NCI-H1092 (cell line): ENCODE measurements at places on chromosomes 4 and X.
A peak's percentile ranks its signal among the peaks of the same experiment; 100 is the strongest.

GRCh38 chr4:54231768-54232688 is 2.9 kb downstream of the PDGFRA start:
- no peak for DNase-seq

DNA sequence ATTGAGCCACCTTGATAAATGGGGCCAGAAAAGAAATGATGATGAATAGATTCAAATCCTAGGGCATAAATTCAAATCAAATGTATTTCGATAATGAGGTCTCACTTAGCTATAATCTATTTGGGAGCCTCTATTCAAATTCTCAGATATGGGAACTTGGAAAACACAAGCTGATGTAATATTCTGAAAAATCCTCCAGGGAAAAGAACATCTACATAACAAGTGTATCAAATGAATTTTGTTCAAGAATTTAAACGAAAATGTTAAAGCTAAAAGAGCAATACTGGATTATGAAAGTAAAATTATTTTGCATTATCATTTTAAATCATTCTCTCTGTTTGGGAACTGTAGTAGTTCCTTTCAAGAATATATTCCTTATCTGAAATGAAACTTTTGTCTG is 38.9 kb upstream of the RAP1GDS1 start:
- DNase-seq: no peak

DNA sequence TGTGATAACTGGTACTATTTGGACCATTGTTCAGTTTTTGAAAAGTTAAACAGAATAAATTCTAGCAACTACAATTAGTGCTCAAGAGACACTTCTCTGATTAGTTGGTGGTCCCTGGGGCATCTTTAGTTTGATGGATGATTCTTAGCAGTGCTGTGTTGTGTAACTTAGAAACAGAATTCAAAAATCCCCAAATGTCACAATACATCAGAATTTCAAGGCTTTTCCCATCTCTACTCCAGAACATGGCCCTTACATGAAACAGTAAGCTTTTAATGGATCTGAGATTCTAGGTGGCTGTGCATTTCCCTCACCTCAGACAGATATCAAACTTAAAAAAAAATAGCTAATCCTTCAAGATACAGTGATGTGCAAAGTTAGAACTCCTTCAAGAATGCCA is 104.4 kb upstream of the CXCL13 start:
- DNase-seq: no peak

DNA sequence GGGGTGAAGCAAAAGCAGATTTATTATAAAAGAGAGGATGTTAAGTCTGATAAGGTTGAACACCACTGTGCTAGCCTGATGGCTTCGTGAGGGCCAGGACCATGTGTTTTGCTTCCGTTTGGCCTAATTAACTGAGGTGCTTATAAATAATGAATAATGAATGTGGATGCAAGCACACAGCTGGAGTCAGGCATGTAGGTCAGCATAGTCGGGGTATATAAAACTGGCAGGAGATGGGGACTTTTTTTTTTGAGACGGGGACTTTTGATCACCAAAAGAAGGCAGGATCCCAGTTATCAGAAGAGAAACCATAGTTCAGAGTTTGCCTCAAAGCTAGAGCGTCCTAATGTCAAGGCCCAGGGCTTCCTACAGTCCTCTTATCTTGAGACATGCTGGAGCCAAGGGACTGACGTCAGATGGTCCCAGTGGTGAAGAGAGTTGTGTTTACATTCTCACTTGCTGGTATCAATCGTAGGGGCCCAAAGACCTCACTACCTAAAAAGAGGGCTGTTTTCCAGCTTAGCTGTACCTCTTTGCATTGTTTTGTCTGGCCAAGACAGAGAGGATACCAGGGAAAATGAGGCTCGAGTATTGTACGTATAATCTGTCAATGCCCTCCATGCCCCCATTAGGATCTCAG is 50.4 kb downstream of the RTL9 start:
- no peak for DNase-seq

- DNase-seq: no peak
Measured at GRCh38 chr4:32161392-32161791, 1441.2 kb downstream of the PCDH7 start.

- DNase-seq: no peak
Measured at GRCh38 chr4:89140168-89140759, 28.9 kb downstream of the TIGD2 start.

- no peak for DNase-seq
Measured at GRCh38 chr4:3483471-3483921, 20.4 kb downstream of the DOK7 start.

GRCh38 chr4:54185044-54185780 is 43.9 kb upstream of the PDGFRA start:
- no peak for DNase-seq

GRCh38 chrX:9466124-9466495 is 1.3 kb downstream of the TBL1X start:
- DNase-seq: peak; percentile 10

DNA sequence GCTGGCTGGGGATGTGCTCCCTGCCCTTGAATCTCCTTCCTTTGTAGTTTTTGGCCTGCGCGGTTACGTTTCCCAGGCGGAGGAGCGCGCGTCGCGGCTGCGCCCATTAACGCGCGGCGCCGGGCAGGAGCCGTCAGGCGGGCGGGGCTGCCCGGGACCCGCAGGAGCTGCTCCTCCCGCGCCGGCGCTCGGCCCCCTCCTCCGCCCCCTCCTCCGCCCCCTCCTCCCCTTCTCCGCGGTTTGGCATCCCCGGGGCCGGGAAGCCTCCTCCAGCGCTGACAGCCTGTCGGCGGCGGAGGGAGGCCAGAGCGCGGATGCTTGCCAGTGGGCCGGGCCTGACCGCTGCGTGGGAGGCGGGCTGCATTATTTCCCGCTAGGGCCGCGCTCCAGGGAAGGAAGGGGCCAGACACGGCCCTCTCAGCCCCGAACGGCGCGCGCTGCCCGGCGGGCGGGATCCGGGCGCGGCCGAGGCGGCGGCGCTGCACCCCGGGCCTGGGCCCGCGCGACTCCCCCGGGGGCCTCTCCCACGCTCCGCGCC is at the start of gene DCLK2:
TSS of gene DCLK2 (plus strand) at position 405 of the 538 bp plus-strand sequence. CDS start 583 bp downstream, outside the sequence.
- DNase-seq: peak; percentile 52

DNA sequence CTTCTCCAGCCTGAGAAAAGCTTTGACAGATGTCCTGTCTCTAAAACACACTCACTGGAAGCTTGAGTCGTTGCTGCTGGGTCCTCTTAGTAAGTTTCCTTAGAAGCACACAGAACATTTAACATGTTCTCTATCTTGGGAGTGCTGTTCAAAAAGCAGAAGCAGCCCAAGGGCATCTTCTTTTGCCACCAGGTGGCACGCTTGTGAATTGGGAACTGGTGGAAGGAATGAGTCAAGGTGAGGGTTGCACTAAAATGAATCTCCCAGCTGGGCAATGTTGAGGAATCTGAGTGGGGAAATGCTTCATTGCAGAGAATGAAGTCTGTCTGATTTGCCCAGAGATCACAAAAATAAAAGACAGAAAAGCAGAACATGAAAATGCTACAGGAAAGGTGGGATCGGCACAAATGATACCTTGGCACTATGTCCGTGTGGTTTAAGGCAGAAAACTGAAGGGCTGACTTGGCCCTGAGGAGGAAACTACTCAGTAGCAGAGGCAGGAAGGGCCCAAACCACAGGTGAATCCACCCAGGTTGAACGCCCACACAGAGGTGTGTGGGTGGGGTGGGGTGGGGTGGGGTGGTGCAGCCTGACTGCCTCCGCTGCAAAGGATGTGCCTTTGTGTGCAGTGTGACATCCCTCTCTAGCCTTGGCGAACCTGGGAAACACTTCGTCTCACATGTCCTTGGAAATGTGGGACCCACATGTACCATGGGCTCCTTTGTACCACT is 26.0 kb downstream of the KIT start:
- DNase-seq: no peak

DNA sequence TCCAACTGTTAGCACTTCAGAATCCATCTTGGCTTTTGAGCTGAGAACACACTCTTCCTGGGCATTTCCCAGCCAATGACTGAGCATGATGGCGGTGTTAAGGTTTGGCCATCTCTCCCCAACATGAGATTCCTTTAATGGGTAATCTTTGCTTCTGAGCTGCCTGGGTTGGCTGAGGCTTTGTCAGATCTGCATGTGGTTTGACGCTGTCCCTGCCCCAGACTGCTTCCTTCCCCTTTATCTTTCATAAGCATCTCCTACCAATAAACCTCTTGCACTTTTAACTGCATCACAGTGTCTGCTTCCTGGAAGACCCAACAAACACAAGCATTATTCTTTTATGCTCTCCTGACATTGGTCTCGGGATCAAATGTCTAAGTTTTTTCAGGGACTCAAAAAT is 31.5 kb upstream of the DIPK2B start:
- no peak for DNase-seq

- peak; percentile 60 for DNase-seq
Measured at GRCh38 chrX:49915361-49916222, 6.8 kb upstream of the CLCN5 start.

GRCh38 chrX:80513625-80514024 is 93.4 kb downstream of the TENT5D start:
- DNase-seq: no peak

DNA sequence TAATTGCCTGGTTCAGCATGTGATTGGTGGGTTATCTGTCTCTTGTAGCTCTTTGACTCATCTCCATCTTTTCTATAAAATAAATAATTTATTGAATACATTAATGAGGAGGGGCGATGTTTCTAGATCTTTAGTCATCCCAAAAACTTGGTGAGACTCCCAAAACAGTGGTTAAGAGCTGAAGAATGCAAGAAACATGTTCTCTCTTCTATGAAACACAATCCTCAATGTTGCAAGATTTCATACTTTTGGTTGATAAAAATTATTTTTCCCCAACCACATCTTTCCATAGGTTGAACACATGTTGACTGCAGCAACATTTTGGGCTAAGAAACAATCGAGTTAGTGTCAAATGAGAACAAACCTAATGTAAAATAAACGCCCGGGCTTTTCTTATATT is 1.2 kb upstream of the TMEM47 start:
- DNase-seq: no peak

DNA sequence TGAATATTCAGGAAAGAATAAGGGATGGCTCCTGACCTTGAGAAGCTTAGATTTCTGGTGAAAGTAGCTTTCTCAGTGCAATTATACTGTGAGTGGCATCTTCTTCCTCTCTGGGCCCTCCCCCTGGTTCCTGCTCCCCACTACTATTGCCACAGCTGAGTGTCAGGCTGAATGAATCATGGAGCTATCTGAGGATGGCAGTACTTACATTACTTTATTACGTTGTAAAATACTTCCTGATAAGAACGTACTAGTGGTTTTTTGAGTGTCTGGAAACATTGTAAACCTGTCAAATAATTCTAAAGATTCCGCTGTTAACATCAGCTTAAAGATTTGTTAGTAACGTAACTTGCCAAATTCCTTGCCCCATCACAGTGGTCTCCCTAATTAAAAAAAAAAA is 36.2 kb downstream of the ARHGAP10 start:
- DNase-seq: no peak

GRCh38 chr4:68076194-68076593 is 53.5 kb downstream of the TMPRSS11F start:
- DNase-seq: no peak

DNA sequence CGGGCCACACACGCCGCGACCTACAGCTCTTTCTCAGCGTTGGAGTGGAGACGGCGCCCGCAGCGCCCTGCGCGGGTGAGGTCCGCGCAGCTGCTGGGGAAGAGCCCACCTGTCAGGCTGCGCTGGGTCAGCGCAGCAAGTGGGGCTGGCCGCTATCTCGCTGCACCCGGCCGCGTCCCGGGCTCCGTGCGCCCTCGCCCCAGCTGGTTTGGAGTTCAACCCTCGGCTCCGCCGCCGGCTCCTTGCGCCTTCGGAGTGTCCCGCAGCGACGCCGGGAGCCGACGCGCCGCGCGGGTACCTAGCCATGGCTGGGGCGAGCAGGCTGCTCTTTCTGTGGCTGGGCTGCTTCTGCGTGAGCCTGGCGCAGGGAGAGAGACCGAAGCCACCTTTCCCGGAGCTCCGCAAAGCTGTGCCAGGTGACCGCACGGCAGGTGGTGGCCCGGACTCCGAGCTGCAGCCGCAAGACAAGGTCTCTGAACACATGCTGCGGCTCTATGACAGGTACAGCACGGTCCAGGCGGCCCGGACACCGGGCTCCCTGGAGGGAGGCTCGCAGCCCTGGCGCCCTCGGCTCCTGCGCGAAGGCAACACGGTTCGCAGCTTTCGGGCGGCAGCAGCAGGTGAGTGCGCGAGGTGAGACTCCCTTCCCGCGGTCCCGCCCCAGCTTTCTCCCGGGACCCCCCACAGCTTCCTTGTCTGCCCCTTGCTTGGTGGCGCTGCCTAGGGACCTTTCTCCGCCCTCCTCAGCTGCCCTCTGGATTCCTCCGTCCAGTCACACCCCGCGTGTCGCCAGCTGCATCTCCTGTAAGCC is 678 bp downstream of the BMP3 start:
- no peak for DNase-seq

DNA sequence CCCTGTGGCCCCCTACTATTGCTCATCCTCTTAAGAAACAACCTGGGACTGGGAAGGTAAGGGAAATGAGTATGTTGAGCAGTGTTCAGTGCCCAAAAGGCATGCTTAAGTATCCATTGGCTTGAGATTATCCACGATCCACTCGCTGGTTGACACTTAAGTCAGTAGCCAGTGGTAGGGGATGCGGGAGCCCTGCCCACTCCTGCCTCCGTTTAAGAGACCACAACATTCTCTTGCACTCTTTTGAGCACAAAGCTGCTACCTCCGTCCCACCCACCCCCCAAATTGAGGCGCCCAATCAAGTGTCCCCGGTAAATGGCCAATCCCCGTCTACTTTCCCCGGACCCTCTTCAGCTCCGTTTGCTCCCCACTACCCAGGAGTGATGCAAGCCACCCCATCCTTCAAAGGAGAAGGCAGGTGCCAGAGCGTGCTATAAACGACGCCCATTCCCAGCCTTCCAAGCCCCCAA is 25.0 kb downstream of the UTP14A start:
- DNase-seq: no peak

- DNase-seq: no peak
Measured at GRCh38 chr4:75345423-75345822, 168.8 kb downstream of the RCHY1 start.

DNA sequence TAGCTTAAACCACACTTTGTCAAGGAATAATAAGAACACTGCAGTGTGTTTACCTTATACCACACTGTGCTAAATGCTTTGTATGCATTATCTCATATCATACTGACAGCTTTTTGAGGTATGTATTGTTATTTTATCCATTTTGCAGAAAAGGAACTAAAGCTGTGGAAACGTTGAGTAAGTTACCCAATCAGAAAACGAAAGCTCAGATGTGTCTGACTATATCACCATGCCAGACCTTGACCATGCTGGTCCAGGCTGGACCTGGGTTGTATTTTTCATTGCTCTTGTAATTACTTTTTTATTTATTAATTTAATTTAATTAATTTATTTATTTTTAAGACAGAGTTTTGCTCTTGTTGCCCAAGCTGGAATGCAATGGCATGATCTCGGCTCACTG is 2.1 kb downstream of the HSD17B11 start:
- DNase-seq: no peak
